ENCODE measurements at places on chromosomes 1 and 21.
A peak's percentile ranks its signal among the peaks of the same experiment; 100 is the strongest.

DNA sequence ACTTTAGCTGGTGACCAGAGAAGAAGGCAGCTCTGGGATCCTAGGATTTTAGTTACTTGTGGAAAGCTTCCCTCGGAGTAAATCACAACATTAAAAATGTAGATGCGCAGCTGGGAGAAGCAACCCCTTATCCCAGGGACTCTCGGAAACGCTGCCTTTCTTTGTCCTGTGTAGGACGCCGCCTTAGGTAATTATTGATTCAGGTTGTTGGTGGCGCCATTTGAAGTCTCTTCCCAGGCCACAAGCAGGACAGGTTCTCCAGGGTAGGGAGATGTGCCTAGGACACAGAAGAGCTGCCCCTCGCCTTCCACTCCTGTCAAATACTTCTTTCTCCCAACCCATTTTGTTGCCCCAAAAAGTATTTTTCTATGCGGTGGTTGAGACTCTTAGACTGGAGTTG lies 10.3 kb downstream of the SLC37A1 start:
- no peak for DNase-seq

GRCh38 chr1:96727860-96728259 lies 6.3 kb downstream of the PTBP2 start:
- no peak for DNase-seq

DNA sequence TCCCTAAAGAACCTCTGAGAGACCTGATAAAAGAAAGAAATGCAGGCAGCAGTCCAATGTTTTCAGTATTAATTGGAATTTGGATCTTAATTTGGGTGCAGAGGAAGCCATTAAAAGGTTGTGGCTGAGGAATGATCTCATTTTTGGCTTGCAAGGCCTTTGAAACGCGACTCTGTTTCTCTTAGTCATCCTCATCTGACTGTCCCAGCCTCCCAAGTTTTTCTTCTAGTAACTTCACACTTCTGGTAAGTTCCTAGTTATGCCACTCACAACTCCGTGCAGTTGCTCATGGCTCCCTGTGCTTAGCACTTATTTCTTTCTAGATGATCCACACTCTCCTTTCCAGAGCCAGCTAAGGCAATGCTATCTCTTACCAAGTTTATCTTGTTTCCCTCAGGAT lies 147.4 kb upstream of the USP24 start:
- no peak for DNase-seq

- no peak for DNase-seq
Measured at GRCh38 chr1:62294261-62294660, 25.0 kb downstream of the KANK4 start.

DNA sequence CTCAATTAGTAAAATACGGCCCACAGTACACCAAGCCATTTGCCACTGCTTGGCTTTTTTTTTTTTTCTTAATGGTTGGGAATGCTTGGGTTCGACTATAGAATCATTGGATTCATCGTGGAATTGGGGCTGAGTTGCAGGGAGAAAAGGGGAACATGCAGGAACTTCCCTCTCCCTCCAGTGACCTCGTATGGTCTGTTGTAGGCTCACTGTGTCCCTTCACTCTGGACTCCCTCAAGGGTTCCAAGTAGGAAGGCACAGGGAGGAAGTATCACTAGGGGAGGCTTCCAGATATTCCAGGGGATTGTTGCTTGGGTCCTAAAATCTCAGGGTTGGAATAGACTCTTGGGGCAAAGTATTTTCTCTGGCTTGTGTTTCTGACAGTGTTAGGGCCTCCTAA lies 24.5 kb downstream of the PPFIA4 start:
- no peak for DNase-seq

DNA sequence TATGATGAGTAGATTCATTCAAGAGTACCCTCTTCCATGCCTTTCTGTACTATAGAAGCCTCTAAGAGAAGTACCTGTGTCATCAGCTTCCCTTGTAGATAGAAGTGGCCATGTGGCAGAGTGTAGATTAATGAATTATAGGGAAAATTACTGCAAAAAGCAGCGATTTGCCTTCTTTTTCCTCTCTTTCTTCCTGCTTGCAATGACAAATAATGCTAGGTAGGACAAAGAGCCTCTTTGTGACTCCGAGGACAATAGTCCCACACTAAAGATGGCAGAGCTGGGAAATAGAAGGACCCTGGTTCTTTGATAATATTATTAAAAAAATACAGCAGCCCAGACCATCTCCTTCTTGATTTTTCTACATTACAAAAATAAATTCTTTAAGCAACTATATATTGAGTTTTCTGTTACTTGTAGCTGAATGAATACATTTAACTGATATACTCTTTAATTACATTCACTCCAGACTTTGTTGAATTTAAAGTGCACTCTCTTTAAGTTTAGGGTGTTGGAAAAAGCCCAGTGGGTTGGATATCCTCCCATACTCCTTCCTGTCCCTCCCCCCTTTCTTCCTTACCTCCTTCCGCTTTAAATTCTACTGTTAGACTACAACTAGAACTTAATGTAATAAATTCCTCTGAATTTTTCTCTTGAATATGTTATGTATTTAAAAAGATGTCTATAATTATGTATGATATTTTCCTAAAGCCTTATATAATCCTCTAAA lies 198.2 kb upstream of the APP start:
- DNase-seq = no peak

DNA sequence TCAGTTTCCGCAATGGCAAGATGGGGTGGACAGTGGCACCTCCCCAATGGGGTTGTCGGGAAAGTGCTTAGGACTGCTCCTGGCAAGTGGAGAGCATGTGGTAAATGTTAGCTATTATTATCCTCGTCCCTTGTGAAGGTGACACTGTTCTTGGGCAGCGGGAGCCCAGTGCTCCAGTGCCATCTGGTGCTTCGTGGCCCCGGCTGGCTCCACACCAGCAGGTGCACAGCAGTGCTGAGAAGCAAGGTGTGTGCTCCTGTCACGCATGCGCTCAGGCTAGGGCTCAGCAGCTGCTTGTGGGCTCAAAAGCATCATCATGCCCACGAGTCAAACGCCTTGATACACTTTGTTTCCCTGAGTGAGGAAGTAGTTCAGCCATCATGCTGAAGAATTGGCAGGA lies 24.9 kb upstream of the KCNC4 start:
- no peak for DNase-seq

DNA sequence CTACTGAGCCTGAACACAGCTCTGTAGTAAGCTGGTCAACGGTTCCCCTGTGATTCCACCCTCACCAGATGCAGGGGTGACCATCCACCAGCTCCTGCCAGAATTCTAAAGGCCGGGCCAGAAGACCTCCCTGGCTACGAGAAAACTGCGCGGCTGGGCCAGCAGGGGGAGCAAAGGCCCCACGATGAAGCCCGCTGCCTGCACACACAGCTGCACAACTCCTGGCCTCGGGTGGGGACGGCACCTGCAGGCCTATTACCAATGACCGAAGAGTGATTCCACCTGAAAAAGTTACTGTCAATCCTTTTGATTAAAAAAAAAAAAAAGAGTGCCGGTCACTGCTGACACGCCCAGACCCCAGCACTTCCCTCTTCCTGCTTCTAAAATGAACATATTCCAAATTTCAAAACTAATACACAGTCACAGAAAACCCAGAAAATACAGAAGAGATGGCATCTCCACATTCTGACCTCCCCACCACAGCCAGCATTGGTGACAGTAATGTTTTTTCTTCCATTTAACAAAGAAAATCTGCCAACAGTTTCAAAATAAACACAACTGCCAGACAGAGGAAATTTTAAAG lies 49.8 kb upstream of the RIPK4 start:
- DNase-seq = peak; percentile 61

- DNase-seq = no peak
Measured at GRCh38 chr1:169100208-169100607, 6.3 kb upstream of the ATP1B1 start.

DNA sequence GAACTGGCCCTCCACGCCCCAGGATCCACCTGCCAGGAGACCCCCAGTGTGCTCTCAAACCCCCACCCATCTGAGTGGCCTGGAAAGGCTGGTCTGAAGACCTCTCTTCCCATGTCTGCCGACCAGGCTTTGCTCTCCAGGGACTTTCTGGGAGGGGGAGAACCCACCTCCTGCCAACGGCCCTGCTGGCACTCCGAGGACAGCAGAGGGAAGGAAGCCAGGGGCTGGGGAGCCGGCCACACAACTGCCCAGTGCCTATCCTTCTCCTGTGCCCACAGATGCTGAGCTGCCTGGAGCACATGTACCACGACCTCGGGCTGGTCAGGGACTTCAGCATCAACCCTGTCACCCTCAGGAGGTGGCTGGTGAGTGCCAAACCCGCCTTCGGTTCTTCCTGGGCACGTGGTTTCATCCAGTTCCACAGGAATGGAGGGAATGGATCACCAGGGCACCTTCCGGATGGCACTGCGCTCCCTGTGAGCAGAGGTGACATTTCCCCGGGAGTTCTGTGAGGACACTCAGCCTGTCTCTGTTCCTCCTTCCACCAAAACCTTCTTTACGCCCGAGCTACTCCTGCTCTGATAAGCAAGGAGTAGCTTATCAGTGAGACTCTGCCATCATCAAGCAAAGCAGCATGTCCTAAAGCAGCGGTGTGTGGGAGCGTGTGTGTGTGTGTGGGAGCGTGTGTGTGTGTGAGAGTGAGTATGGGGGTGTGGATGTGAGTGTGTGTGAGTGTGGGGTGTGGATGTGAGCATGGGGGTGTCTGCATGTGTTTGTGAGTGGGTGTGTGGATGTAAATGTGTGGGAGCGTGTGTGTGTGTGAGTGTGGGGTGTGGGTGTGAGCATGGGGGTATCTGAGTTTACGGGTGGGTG lies 105.5 kb downstream of the PDE9A start:
- no peak for DNase-seq

GRCh38 chr1:119320100-119320499 lies 48.5 kb upstream of the HAO2 start:
- no peak for DNase-seq

- DNase-seq = no peak
Measured at GRCh38 chr1:18634276-18634675, 3.6 kb downstream of the PAX7 start.

DNA sequence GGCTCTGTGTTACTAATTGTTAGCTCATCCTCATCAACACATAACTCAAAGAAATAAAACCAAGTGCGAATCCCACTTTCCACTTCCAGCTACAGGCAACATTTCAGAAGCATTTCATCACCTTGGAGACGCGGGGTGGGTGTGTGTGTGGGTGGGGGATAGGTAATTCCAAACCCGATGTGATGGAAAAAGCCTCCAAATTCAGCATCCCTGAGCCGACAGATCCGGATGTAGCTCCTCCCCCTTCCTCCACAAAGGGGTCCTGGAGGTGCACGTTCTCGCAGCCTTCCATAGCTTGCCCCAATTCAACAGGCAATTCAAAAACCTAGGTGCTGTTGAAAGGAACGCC lies 486 bp downstream of the HSPA13 start:
- DNase-seq = no peak

DNA sequence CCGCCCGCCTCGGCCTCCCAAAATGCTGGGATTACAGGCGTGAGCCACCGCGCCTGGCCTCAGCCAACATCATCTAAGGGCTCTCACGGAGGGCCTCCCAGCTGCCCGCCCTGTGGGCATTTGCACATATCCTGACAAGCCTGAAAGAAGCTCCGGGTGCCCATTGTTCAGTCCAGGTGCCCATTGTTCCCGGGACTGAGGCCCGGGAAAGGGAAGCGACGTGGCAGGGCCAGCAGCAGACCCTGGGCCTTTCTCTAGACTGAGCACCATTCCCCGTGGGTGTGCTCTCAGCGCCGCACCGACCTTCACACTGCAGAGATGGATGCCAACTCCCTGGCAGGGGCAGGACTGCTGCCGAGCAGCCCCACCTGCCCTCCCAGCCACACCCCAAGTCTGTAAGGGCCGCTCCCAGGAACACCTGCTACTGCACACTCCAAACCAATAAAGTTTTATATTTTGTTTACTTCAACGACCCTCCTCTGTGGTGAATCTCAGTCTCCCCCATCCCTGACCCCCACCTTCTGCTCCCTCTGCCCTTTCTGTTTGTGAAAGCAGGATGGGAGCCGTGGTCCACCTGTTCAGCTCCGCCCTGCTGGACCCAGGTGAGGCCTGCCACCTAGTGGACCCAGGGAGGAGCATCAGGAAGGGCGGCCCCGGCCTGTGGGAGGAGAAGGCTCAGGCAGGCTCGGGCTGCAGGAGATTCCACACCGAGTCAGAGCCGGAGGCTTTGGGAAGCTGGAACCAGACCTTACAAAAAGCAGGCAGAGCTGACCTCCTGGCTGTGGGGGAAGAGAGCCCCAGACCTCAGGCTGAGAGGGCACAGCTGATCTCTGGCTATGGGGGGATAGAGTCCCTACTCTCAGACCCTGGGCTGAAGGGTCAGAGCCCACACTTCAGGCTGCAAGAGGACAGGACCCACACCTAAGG lies 1.1 kb upstream of the TMEM82 start:
- peak; percentile 63 for DNase-seq

DNA sequence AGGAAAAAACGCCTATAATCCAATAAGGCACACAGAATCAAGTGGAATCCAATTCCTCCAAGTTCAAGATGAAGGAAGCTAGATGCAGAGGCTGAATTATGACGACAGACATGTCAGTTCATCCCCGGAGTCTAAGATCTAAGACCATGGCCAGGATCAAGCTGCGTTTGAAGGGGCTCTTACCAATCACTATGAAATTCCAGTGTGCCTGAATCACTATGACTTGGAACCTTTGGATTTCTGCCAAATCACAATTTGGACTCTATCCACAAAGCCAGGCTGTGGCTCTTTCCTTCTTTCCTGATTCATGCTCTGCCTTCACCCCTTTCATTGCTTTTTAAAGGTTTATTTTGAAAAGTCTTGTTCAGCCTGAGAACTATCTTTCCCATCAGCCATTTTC lies 17.1 kb downstream of the OLIG2 start:
- no peak for DNase-seq

GRCh38 chr1:219565921-219566320 lies 47.0 kb downstream of the ZC3H11B start:
- no peak for DNase-seq

DNA sequence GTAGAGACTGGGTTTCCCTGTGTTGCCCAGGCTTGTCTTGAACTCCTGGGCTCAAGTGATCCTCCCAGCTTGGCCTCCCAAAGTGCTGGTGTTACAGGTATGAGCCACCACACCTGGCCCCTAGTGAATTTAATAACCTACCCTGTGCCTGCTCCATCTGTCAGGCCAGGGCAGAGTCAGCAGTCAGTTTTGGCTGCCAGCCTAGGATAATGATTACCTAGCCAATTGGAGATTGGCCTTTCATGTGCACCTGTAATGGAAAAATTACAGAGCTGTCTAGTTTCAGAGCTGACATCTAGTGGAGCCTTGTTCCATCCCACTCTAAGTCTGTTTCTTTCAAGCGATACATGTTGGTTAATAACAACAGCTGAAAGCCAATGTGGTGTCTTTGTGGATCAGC lies 92.0 kb downstream of the DIRAS3 start:
- no peak for DNase-seq

DNA sequence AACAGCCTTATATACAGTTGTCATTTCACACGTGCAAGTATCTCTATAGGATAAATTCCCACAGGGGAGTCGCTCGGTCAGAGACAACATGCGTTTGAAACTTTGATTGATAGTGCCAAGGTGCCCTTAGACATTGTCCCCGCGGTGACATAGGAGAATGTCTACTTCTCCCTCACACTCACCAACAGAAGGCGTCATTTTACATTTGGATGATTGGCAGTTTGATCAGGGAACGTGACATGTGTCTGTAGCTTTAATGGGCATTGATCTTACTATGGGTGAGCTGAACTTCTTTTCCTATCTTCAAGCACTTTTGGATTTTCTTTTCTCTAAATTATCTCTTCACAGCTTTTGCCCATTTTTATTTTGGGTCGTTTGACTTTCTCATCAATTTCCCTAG lies 42.6 kb upstream of the PAX7 start:
- DNase-seq = no peak

Data from CD4-positive, alpha-beta T cell treated with Interleukin-17A for 1 hour (primary cell).